ENCODE measurements at places on chromosomes 5 and 9.

DNA sequence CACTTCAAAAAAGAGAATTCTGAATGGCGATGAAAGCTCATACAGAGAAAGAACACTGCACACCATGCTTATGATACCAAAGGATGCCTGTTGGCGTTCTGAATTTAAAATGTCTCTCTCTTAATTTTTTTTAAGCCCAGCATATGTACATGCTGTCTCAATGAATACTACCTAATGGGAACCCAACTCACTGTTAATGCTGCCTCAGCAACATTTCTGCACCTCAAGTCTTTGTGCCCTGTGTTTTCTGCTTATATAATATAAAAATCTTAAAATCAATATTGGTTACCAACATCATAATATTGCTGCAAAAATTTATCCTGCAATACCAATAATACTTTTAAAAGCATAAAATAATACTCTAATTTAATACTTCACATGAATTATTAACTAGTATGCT is 44.1 kb upstream of the POU5F2 start:
- DNase-seq = no peak

GRCh38 chr9:81969971-81970370 is 18.6 kb upstream of the SPATA31D1 start:
- DNase-seq = no peak

DNA sequence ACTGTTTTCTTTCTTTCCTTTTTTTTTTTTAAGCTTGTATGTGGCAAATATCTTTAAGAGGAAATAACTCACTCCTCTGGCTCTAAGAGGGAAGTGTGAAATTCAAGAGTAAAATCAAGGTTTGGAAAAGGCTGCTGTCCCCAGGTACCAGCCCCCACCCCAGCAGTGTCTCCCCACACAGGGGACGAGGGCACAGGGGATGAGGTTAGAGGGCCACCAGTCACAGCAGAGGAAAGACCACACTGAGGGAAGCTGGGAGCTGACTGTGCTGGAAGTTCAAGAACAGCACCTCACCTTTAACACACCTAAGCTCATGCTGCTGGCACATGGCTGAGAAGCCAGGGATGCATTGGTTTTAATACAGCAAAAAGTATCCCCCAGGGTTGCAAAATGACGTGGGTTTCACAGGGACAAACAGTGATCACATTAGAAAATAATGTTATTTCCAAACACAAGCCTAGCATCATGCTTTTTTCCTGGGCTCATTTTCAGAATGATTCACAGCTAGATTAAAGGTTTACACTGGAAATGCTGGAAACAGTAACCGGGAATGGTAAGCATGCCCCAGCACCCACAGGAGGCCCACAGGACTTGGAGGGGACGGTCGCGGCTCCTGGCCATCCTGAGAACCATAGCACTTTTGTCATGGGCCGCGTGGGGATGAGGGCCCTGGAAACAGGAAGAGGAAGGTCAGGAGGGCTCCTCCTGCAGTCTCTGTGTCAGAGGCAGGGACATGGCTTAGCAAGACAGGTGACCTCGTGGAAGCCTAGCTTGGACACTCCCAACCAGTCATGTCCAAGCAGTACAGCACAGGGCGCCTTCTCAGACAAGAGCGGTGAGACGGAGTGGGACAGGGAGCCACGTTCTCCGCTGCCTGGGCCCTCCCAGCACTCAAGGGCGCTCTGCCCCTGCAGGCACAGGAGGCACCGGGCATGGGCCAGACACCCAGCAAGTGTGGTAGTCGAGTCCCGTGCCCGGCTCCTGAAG is 6.9 kb downstream of the LPCAT1 start:
- DNase-seq = no peak

GRCh38 chr5:89129941-89130340 is 247.0 kb upstream of the MEF2C start:
- no peak for DNase-seq

GRCh38 chr9:84829471-84829870 is 159.9 kb downstream of the NTRK2 start:
- no peak for DNase-seq

DNA sequence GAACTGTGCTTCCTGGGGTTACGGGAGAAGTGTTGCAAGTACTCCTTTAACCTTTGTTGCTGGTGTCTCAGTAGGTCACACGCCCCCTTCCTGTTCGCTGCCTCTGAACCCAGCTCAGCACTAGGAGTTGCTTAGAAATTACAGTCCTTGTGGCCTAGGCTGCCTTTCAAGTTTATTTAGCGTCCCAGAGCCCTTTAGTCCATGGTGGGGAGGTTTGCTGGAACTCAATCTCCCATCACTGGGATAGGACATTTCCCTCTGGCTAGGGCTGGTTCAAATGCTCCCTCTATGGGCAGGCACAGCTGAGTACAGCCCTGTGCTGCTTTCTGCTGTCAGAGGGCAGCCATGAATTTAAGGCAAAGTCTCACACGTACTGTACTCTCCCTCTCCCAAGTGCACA is 4.7 kb downstream of the IFNA8 start:
- DNase-seq = no peak

GRCh38 chr9:35945341-35946018 is 12.5 kb downstream of the OR2S2 start:
- peak; percentile 91 for DNase-seq

GRCh38 chr5:52830650-52831049 is 42.9 kb downstream of the ITGA1 start:
- no peak for DNase-seq

GRCh38 chr5:13477118-13477737 is 467.3 kb downstream of the DNAH5 start:
- DNase-seq = peak; percentile 69

- DNase-seq = no peak
Measured at GRCh38 chr9:107110153-107110552, 172.9 kb upstream of the RAD23B start.

GRCh38 chr5:180114304-180115003 is 42.9 kb upstream of the RNF130 start:
- no peak for DNase-seq

GRCh38 chr5:122849771-122850170 is 4.4 kb downstream of the SNX24 start:
- peak; percentile 42 for DNase-seq
